ENCODE measurements at places on chromosomes 5 and 9. TPM values are rescaled to one million over a fixed set of nuclear protein-coding genes. Genes with fewer than 3 reads are reported as not detected.

The SLC34A3 gene
- total RNA-seq = not detected

The ARHGEF39 gene
- total RNA-seq = not detected

The MARCOL gene
- total RNA-seq = not detected

The LECT2 gene
- total RNA-seq = not detected

The TXNDC8 gene
- total RNA-seq = not detected

The QSOX2 gene
- 10.2 TPM for total RNA-seq

The GGTA1 gene
- total RNA-seq = 15.5 TPM

The ARID3C gene
- 2.0 TPM for total RNA-seq

- DNase-seq = no peak
Observed at GRCh38 chr5:171957591-171958251, 48.7 kb downstream of the FBXW11 start.

GRCh38 chr9:83431101-83432060 is 106.8 kb downstream of the FRMD3 start:
- DNase-seq = no peak

DNA sequence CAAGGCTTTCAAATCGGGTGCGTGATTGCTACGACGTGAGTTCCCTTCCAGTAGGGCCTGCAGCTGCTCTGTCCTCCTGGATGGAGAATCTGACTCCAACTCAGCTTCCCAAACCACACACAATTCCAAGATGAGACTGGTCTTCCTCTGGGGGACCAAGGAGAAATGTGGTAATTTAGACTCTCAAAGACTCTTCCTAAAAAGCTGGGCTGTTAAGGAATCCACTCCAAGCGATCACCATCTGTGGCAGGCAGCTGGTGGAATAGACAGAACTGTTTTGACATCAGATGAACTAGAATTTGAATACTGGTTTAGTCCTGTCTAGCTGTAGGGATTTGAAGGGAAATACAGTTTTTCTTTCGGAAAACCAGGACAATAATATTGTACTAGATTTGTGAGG is 130.7 kb upstream of the KLF4 start:
- DNase-seq = no peak

DNA sequence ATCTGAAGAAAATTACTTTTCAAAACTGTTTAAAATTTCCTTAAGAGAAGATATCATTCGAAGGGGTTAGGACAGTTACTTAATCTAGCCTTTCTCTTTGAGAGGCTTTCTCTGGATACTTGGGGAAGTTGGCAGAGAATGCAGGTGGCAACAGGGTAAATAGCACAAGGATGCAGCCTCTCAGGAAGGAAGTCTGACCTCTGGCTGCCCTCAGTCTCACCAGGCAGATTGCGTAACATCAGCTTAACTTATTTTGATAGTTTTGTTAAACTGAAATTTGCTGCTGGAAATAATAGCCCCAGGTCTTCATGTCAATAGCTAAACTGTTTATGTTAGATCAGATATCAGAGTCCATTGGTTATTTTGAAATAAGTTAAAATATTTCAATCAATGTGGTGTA is 20.4 kb downstream of the CCDC192 start:
- peak; percentile 71 for DNase-seq

- no peak for DNase-seq
Observed at GRCh38 chr9:96725576-96725975, 52.3 kb downstream of the ZNF510 start.

DNA sequence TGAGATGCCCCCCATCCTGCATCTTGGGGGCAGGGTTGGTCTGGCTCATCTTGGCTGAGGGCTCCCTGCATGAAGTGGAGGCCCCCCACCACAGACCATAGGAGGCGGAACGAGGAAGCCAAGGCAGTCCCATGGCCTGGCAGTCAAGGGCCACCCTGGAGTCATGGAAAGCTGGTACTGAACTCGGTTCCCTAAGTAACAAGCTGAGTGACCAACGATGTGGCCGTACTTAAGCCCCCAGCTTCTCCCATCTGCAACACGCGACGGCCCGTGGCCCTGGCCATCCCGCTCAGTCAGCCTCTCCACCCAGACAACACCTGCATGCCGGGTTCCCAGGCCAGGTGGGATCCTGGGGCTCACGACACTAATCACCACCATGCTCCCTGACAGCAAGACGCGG is 17.1 kb downstream of the BRD3 start:
- DNase-seq = no peak

DNA sequence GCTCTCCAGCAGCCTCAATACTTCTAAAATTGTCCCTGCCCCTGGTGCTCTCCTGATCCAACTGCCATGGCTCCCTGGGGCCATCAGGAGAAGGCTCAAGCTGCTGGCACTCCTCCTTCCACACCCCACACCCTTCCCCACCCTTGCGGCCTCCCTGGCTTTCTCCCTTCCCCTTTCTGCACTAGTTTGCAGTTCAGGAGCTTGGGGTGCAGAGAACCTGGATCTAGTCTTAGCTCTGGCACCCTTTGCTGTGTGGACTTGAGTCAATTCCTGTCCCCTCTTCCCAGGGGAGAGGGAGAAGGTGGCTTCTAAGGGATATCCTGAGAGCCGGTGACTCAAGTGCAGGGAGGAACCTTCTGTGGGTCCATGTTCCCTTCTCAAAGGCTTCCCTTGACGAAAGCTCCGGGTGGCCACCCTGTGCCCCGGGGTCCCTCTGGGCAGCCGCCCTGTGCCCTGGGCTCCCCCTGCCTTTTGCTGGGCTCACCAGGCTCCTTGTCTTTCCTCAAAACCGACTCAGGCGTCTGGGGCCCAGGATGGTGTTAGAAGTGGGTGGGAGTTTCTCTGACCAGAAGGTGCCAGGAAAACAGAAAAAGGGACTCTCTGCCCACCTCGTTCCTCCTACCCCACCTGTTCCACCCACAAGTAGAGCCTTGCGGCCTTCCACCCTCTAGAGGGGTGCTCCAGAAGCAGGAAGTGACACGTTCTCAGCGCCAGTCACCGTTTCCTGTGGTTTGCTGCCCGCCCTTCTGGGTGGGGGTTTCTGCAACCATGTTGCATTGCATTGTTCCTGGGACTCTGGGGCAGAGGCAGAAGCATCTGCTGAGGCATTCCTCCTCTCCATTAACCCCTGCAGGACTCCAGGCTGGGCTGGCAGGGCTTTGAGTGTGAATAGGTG is 15.0 kb downstream of the GLIPR2 start:
- DNase-seq = no peak

- no peak for DNase-seq
Observed at GRCh38 chr5:33445798-33446197, 5.0 kb downstream of the TARS1 start.

- DNase-seq = no peak
Observed at GRCh38 chr9:79135681-79136415, 435.9 kb upstream of the TLE4 start.

GRCh38 chr5:107744418-107745330 is 73.9 kb upstream of the EFNA5 start:
- no peak for DNase-seq

DNA sequence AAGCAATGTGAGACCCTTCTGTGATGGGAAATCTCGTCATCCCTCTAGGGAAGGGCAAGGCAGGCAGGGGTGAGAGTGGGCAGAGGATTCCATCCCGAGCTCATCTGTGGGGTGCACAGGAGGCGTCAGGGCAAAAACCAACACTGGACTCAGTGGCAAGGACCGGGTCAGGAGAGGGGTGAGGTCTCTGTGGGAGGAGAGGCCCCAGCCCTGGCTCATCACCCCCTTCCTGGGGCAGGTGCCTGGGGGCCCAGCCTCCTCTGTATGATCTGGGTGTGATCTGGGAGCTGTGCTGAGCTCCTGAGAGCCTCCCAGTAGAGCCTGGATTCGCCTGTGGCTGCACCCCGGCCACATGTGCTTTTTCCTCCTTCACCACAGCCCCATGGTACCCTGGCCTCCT is 597 bp downstream of the SPATA31E1 start:
- DNase-seq = no peak

- DNase-seq = no peak
Observed at GRCh38 chr5:60505373-60506171, 194.4 kb downstream of the DEPDC1B start.

- DNase-seq = no peak
Observed at GRCh38 chr5:180130876-180131740, 59.5 kb upstream of the RNF130 start.

DNA sequence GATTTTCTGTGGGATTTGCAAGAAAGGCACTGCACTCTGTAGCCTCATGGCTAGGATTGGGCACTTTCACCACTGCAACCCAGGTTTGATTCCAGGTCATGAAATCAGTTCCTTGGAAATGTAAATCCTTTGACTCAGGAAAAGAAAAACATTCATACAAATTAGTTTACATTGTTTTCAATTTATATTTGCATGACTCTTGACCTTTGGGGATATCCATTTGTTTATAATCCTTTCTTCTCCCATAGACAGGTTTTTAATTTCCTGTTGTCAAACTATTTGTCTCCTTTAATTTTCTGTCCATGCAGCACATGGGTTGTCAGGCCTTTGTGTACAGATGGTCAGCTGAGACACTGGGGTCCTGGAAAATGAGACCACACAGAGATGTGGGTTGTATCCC is 801.5 kb downstream of the NR2F1-AS1 start:
- DNase-seq = no peak

GRCh38 chr5:80703747-80704146 is 49.0 kb upstream of the DHFR start:
- no peak for DNase-seq

GRCh38 chr5:154779105-154779504 is 23.9 kb downstream of the LARP1 start:
- no peak for DNase-seq

DNA sequence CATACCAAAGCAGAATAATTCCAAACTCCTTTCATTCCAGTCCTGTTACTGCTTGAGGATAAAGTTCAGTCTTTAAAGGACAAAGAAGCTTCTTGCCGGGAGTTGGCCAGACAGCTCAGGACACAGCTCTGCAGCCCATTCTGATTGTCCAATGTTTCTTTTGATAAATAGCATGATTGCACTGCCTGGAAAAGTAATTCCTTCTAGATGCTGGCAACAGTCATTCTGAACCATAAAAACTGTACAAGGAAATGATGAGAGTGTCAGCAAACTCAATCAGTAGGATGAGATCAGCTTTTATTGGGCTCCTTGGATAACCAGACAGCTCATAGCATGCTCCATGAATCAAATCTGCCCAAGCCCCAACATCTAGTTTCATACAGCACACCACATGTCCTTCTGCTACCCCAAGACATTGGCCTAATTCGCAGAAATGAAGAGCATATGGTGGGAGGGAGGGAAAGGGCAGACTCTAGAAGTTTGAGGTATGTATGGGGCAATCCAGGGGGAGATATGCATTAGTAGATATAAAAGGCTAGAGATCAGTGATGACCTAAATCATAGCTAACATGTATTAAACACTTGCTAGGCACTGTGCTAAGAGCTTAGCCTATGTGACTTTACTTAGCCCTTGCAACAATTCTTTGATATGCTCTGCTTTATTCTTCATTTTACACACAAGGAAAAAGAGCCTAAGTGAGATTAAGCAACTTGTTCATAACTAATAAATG is 219.9 kb upstream of the NREP start:
- DNase-seq = no peak

DNA sequence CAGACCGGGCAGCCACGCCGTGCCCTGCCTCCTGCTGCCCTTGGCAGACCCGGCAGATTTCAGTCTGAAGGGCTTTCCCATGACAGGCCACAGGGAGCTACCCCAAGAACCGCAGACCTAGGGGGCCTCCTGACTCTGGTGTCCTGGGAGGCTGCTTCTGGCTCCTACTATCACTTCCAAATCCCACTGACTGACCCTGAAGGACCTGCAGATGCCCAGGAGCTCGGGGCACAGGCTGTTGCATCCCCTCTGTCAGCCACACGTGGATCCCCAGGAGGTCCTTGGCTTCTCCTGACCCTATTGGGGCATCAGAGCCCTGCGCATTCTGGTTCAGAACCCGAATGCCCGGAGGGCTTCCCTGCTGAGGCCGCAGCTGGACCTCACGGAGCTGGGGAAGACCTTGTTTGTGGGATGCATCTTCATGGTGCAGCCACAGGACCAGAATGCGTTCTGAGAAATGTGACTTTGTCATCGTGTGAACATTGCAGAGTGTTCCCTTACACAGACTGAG is 81.3 kb upstream of the IRX4 start:
- DNase-seq = no peak

DNA sequence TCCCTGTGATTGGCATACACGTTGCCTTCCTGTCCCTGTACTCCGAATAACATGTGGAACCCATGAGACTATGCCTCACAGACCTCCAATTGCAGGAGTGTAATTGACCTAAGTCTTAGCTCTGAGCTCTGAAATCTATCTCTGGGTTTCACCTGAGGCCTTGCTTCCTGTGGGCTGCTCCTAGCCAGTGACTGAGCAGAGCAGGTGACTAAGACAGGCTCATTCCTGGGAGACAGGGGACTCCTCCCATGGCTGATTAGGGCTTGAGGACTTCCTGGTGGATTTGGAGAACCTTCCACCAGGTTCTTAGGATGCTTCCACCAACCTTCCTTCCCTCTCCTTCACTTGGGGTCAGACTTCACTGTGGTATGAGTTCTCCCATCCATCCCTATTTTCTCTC is 22.3 kb upstream of the MIER3 start:
- no peak for DNase-seq

DNA sequence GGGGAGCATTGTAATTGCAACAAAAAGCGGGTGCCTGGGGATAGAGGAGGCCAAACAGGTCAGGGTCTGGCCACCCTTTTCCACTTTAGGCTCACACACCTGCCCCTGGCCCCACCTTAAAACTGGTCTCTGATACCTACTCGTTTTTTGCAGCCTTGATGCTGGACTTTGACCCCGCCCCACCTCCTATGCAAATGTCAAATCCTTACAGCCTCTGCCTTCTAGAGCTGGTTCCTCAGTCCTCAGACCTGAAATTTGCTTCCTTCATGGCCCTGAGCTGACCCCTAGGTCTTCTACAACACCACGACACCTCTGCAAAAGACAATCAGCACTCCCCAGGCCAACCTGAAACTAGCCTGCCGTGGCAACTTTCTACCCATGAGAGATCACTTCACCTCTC is 37.7 kb downstream of the SMIM23 start:
- no peak for DNase-seq

GRCh38 chr5:157593052-157593757 is 17.6 kb upstream of the ADAM19 start:
- DNase-seq = no peak

DNA sequence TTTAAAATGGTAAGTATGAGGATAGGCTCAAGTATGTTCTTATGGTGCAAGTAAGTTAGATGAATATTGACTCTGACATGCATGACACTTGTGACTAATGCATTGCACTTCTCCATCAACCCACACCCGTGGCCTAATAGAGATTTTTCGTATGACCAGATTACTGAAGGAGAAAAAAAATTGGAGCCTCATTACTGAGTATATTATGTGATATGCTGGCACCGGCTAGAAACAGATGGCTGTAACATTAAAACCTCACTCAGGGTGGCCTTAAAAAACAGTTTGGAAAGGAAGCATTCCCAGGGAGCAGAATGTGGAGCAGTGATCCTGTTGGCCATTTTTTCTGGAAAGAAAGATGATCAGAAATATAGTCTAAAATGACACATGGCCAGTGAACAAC is 766.4 kb downstream of the PRELID2 start:
- DNase-seq = no peak

DNA sequence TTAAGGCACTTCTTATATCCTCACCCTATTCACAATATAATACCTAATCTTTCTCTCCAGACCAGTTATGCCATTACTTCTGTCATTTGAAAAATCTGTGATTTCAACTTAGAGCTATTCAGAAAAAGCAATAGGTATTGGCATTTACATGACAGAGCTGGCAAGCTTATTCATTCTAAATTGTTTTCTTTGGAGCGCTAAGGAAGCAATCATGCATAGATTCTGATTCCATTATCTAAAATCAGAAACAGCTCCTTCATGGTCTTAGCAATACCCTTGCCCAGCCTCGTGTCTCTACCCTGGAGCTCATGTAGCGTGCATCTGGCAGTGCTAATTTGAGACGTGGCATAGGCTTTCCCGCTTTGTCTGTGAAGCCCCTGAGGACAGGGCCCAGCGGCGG is 4.5 kb downstream of the SLC1A1 start:
- no peak for DNase-seq
